MCF 10A (cell line): ENCODE measurements at places on chromosomes 7 and 10. TPM values are rescaled to one million over a fixed set of nuclear protein-coding genes. Genes with fewer than 3 reads are reported as not detected.

Gene STAMBPL1
- total RNA-seq, result 18.9 and 29.2 TPM in 2 replicates

DNA sequence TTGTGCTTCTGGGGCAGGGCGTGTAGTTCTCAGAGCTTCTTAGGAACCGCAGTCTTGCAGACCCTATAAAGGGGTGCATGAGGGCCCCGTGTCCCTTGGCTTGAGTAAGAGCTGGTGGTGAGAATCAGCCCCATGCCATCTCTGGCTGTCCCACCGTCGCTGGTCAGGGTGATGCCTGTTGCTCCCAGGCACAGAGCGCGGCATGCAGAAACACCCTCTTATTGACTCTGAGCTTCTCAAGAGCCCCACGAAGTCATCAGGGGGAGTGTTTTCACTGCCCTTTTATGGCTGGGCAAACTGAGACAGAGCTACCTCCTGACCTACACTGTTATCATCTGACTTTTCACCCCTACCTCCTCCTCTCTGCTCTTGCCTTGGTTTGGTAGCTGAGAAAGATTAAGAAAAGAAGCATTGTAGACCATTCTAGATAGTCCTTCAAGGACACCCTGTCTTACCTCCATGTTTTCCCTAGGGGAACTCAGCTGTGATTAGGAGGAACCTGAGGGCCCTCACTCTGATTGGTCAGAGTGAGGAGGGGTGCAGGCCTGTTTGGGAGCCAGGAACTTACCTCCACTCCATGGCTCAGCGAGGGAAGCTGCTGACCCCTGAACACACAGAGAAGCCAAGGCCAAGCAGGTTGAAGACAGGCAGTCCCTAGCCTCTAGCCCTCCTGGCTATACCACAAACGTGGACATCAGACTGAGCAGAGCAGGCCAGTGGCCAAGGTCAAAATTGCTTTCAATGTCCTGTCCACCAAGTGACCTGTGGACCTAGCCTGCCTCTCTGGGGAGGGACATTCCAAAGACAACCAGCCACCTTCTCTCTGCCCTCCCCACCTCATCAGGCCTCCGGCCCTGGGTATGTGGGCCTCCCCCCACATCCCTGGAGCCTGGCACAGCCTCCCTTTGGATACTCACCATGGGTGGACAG is 17.6 kb downstream of the UNC5B start:
- DNase-seq, result no peak

DNA sequence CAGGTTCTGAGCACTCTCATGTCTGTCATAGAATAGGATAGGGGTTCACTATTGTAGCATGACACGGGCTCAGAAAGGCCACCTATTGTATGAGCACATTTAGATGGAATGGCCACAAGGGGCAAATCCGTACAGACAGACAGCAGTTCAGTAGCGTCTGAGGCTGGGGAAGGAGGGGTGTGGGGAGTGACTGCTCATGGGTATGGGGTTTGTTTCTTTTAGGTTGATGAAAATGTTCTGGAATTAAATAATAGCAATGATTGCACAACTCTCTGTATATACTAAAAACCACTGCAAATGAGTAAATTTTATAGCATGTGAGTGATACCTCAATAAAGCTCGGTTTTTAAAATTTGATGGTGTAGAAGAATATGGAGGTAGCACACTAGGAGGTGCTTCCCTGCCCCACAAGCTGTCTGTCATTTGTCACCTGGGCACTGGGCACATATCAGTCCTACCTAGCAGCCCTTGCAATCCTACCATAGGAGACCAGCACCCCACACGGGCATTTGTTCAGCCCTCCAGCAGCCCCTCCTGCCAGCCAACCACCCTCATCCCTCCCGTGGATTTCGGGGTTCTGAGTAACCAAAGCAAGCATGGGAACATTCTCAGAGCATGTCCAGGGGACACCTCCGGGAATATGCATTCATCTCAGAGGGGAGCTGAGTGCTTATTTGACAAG is 35.2 kb downstream of the KCNMA1 start:
- DNase-seq, result peak; percentile 27

DNA sequence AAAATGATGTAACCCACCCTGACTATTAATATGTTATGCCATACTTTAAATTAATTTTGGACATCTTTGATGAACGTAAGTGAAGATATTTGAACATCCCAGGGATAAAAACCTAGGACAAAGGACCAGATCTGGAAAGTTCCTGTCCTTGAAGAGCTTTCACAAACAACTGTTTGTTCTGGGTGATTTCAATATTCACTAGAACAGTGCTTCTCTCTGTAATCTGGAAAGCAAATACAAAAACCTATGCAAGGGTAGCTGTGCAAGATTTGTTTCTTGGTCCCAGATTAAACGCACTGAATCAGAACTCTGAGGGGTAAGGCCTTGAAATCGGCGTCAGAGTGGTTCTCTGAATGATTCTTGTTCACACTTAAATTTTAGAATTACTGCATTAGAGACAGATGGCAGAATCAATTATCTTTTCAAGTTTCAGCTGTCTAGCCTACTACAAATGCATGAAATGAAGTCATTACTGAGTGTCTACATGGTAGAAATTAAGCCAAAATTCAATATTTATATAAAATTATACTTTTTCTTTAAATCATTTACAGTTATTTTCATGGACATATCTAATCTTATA is 69.6 kb upstream of the CSTF2T start:
- no peak for DNase-seq

DNA sequence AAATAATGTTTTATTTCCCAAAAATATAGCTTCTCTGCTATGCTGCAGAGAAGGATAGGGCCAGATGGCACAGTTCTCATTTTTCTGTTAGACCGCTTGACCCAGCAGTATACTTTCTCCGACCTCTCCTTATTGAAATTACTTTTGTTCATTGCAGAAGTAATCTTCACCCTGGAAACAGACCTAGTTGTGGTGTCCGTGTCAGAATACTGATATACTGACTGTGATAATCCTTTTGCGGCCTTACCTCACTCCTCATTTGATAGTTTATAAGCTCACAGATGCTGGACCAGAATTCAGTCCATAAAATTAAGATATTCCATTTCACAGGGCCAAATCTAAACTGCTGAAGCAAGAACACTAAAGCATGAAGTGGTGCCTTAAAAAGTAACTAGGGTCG is 260.6 kb upstream of the DKK1 start:
- DNase-seq, result no peak
